Fibroblast of skin of scalp (primary cell): ENCODE measurements at places on chromosomes 5 and 9.

GRCh38 chr5:55450050-55450765 lies 84.6 kb downstream of the PLPP1 start:
- DNase-seq, result peak; percentile 82

DNA sequence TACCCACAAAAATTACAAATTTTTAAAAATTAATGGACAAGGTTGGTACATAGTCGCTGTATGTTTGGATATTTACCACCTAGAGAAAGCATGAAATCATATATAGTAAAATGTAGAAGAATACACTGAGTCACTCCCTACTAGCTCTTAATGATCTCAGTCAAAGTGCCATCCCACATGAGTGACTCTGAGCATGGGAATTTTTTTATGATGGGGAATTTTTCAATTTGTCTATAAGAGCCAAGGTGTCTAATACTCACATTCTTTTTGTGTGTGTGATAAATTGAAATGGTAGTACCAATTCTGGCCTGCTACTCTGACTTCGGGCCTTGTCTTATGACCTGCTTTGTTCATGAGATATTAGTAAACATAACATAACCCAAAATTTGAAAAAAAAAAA lies 483.2 kb downstream of the CDH10 start:
- DNase-seq, result no peak

- no peak for DNase-seq
These were observed 8.3 kb upstream of the RCL1 start for GRCh38 chr9:4784403-4784802.

DNA sequence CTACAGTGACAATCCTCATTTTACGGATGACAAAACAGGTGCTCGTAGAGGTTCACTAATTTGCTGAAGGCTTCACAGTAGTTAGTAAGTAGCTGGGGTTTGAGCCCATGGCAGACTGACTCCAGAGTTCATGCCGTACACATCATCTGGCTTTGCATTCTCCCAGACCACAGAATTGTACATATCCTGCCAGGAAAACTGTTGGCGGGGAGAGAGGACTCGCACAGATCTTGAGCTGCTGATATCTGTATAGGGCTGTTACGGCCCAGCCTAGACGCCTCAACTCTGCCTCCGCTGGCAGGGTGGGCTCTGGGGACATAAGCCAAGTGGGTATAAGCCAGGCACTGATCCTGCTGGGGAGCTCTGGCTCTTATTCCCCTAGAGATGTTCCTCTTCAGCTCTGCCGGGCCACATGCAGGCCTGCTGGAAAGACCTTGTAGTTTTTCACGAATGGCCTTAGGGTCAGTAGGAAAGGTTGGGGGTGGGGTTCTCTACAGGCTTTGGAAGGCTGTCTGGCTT lies 16.3 kb downstream of the LARP1 start:
- peak; percentile 89 for DNase-seq

- DNase-seq, result peak; percentile 20
These were observed 75.4 kb upstream of the ANKH start for GRCh38 chr5:14946815-14947620.

- no peak for DNase-seq
These were observed 164.9 kb downstream of the AP3B1 start for GRCh38 chr5:78129597-78129996.

DNA sequence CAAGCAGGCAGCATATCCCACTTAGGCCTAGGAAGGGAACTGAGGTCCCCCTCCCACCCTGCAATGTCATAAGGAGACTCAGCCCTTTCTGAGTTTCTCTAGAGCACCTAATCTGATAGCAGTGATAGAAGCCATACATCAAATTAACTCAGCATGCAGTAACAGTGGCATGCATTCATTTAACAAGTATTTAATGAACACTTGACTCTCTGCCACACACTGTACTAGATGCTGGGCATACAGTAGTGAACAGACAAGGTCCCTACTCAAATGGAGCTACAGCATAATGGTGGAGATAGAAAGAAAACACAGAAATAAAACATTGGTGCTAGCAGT lies 58.6 kb downstream of the SLC22A5 start:
- DNase-seq, result no peak

GRCh38 chr5:96733771-96734500 lies 71.8 kb downstream of the CAST start:
- DNase-seq, result no peak

DNA sequence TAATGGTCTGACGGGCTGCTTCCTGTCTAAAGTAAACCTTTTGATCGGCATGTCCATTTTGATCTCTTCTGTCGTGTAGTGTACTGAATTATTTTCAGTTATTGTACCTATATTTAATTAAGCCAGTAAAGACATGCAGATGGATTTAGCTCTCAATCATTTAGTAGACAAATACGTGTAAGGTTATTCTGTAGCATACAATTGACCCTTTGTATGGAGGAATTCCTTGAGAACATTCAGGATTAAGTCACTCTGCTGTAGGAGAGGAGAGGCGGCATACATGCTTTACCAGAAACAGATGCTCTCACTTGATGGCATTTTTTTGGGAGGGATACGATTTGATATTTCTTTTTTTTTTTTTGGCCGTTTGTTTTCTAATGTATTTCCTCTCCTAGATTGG lies 141.0 kb downstream of the PBX3 start:
- DNase-seq, result peak; percentile 41

DNA sequence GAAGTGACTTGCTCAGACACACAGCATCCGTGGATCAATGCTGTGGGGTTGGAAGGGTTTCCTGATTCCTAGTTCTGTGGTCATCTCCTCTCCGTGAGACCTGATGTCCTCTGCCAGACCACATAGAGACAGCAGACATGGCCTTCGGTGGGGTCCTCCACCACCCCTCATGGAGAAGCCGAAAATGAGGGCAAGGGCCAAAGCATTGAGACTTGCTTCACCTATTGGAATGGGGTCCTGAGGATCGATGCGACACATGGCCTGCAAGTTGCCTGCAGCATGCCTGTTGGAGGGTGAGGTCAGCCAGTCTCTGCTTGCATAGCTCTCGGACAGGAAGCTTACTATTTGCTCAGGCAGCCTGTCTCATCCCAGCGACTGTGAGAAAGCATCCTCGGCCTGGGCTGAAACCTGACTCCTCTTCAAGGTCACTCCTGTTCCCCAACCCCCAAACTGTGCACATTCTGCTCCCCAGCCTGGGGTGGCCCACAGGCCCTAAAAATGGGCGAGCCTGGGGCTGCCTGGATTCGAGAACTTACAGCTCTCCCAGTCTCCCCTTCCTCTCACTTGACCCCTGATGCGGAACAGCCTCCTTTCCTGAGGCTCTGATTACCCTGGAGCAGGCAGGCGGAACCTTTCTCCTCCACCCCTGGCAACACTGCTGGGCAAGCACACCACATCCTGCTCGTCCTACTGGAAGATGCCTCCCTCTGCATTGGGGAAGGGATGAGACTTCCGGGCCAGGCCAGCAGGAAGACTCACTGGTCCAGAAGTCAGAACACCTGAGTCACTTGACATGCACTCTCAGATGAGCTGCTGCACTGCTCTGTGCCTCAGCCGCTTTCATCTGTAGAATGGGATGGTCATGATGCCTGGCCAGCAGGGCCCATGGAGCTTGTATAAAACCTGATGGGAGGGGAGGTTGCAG lies 186.9 kb downstream of the RGS3 start:
- peak; percentile 49 for DNase-seq

- DNase-seq, result no peak
These were observed 106.3 kb upstream of the SNX2 start for GRCh38 chr5:122668552-122668951.

DNA sequence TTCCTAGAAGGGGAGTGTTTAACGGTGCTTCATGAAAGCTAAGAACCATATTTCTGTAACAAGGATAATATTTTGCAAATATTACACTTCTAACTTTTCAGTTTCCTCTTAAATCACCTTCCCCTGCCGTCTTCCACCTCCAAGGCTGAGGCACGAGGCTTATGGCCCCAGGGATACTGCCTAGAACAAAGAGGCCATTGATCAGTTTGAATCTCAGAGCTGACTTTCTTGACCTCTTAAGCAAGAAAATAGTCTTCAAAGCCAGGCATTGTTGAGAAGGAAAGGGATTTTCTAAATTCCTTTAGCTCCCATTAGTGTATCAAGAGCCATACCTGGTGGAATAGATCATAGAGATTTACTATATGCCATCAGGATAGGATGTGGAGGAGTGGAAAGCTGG lies 566.2 kb downstream of the BNC2 start:
- DNase-seq, result no peak

GRCh38 chr5:34484216-34484920 lies 171.8 kb upstream of the RAI14 start:
- DNase-seq, result no peak

GRCh38 chr5:179298181-179298993 lies 46.9 kb downstream of the ADAMTS2 start:
- no peak for DNase-seq

DNA sequence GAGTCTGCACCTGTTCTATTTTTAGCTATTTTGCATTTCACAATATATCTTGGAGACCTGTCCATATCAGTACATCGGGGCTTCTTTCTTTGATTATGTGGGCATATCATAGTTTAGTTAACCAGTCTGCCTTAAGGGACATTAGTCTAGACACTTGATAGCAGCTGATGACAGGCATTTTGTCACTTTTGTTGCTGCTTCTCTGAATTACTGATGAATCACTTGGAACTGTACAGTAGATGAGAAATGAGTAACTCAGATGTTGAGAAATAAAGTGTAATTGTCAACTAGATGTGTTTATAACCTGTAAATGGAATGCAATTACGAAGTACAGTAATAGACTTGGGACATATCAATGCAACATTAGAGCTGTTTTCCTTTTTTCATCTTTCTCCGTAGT lies 7.1 kb downstream of the ZFP2 start:
- no peak for DNase-seq

GRCh38 chr5:79729679-79730078 lies 40.0 kb downstream of the CMYA5 start:
- DNase-seq, result no peak

- no peak for DNase-seq
These were observed 197.0 kb downstream of the ADCY2 start for GRCh38 chr5:7592910-7593309.

GRCh38 chr5:174945853-174946252 lies 221.5 kb downstream of the MSX2 start:
- DNase-seq, result no peak

DNA sequence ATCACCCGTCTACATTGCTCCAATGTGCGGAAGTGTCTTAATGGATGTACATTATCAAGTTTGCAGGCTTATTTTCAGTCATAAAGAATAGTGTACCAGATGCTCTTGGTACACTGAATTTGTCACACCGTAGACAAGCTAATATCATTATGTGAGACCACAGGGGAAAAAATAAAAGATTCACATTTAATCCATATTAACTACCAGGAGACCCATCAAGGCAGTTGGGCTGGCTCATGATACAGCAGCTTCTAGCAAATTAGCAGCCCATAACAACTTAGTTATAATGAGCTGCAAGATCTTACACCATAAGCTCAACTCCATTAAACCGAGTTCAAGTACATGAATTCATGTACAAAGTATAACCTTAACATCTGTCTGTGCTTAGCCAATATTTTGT lies 324.9 kb downstream of the CTNND2 start:
- no peak for DNase-seq

DNA sequence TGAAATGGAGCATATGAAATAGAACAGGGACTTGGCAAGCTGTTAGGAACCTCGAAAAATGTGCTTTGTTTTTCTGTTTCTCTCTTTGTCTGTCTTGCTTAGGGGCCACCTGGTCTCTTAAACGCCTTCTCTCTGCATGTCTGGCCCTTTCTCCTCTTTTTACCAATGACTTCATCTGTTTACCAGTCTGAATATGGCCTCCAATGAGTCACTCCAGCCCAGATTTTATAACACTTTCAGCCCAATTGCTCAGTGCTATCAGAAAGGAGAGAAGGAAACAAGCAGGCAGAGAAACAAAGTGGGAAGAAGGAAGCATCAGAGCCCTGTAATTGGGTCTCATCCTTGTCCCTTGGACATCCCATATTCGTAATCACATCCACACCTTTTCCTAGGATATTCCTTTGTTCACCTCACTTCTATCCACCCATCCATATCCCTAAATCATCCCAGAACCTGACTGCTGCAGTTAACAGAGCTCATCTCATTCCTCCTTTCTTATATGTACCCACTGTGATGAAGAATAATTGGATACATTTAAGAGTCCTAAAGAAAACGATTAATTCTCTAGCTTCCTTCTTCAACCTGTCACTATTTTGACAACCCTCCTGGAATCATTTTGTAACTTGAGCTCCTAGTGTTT lies 151.8 kb upstream of the GPR151 start:
- no peak for DNase-seq
